ENCODE measurements at places on chromosomes 4 and X.
A peak's percentile ranks its signal among the peaks of the same experiment; 100 is the strongest.

DNA sequence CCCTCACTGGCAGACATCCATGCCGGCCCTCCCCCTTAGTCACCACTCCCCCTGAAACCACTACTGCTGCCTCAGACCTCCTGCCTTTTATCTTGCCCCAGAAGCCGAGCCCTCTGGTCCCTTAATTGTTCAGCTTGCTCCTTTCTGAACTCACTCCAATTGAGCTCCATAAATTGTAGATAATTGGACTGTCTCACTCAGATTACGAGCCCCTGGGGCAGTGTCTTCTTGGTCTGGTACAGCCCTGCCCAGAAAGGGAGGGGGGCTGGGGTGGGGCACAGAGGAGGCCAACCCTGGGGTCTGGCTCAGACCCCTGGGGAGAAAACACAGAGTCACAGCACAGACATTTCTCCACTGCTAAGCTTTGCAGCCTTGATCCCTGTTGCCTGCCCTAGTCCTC lies 39.4 kb downstream of the NALF2 start:
- H3K4me3 ChIP-seq = no peak overlapping the region
- H3K36me3 ChIP-seq = no peaks in the 10 kb centered on the region
- H3K4me1 ChIP-seq = peaks cover 16% of the 10 kb centered on the region
- H3K27me3 ChIP-seq = no peaks in the 10 kb centered on the region
- H3K27ac ChIP-seq = no peak overlapping the region

GRCh38 chr4:86595426-86595805 lies 1.3 kb downstream of the PTPN13 start:
- no peak overlapping the region for H3K4me3 ChIP-seq
- no peaks in the 10 kb centered on the region for H3K36me3 ChIP-seq
- H3K4me1 ChIP-seq = peaks cover 20% of the 10 kb centered on the region
- peaks cover 23% of the 10 kb centered on the region for H3K27me3 ChIP-seq
- H3K27ac ChIP-seq = no peak overlapping the region

- H3K4me1 ChIP-seq = no peaks in the 10 kb centered on the region
- H3K27ac ChIP-seq = no peak overlapping the region
- no peak overlapping the region for H3K4me3 ChIP-seq
- DNase-seq = no peak
- H3K36me3 ChIP-seq = no peaks in the 10 kb centered on the region
Measured at GRCh38 chrX:153704021-153704526, 16.3 kb downstream of the SLC6A8 start.

- H3K27ac ChIP-seq = no peak overlapping the region
- H3K36me3 ChIP-seq = no peaks in the 10 kb centered on the region
- H3K4me1 ChIP-seq = no peaks in the 10 kb centered on the region
- H3K27me3 ChIP-seq = no peaks in the 10 kb centered on the region
Measured at GRCh38 chr4:159685340-159686092, 582.6 kb downstream of the RAPGEF2 start.

GRCh38 chrX:1313788-1314187 lies 22.8 kb upstream of the IL3RA start:
- H3K27ac ChIP-seq = no peak overlapping the region
- no peaks in the 10 kb centered on the region for H3K36me3 ChIP-seq
- DNase-seq = no peak
- H3K4me1 ChIP-seq = no peaks in the 10 kb centered on the region
- no peaks in the 10 kb centered on the region for H3K27me3 ChIP-seq

GRCh38 chr4:101279377-101279871 lies 67.9 kb downstream of the PPP3CA start:
- H3K36me3 ChIP-seq = no peaks in the 10 kb centered on the region
- H3K4me3 ChIP-seq = no peak overlapping the region
- H3K27ac ChIP-seq = peak overlapping the region; percentile 49
- peaks cover 44% of the 10 kb centered on the region for H3K4me1 ChIP-seq

DNA sequence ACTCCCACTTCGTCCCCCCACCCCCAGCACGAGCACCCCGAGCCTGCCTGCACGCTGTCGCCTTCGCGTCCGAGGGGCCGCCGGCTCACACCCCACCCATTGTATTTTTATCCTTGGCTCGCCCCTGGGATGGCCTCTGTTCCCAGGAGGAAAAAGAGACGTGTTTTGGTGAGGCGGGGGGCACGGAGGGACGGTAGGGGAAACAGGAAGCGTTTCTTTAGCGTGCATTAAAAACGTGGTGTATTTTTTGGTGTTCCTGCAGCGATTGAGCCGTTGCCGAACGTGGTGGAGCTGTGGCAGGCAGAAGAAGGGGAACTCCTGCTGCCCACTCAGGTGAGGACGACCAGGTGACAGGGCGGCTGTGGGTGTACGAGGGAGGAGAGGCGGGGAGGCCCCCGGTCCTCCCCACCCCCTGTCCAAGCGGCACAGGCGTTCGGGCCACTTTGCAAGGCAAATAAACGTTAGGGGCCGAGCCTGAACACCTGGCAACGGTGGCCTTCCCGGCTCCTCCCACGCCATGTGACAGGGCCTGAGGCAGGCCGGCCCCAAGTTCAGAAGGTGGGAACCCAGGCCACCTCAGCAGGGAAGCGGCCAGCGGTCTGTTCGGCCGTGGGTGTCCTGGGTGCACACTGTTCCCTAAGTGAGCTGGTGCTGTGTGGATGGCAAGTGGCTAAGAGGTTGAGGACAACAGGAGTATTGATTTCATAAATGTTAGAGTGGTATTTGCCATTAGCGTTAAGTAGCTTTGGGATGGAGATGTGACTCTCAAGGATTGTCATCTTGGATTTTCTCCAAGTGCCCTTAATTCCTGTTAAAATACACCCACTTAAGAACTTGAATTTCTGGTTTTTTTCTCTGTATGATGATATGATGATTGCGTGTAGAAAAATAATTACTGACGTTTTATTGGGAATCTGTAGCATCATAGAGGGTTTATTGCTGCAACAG lies 1.1 kb downstream of the TMEM131L start:
- peaks cover 46% of the 10 kb centered on the region for H3K4me1 ChIP-seq
- H3K27me3 ChIP-seq = no peaks in the 10 kb centered on the region
- peaks cover 11% of the 10 kb centered on the region for H3K36me3 ChIP-seq
- peak; percentile 97 for DNase-seq

DNA sequence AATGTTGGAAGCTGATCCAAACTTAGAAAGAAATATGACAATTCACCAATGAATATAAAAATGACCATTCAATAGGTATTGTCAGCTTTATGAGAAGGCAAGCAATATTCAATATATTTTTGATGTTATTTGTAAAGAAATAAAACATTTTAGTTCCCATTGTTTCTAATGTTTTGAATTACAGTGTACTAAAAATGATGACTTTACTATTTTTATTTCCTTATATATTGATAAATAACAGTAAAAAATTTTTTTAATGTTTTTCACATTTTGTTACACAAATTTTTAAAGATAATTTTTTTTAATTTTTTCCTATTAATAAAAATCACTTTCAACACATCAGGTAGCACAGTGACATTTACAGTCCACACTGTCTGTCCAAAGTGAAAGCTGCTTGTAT lies 565.5 kb upstream of the FAM241A start:
- H3K27ac ChIP-seq = no peak overlapping the region
- H3K27me3 ChIP-seq = no peaks in the 10 kb centered on the region
- DNase-seq = no peak
- H3K4me1 ChIP-seq = no peaks in the 10 kb centered on the region
- H3K4me3 ChIP-seq = no peak overlapping the region

- H3K36me3 ChIP-seq = no peaks in the 10 kb centered on the region
- H3K27me3 ChIP-seq = no peaks in the 10 kb centered on the region
- no peak for DNase-seq
- no peak overlapping the region for H3K4me3 ChIP-seq
- no peak overlapping the region for H3K27ac ChIP-seq
Measured at GRCh38 chr4:102623622-102624021, 122.5 kb downstream of the NFKB1 start.

DNA sequence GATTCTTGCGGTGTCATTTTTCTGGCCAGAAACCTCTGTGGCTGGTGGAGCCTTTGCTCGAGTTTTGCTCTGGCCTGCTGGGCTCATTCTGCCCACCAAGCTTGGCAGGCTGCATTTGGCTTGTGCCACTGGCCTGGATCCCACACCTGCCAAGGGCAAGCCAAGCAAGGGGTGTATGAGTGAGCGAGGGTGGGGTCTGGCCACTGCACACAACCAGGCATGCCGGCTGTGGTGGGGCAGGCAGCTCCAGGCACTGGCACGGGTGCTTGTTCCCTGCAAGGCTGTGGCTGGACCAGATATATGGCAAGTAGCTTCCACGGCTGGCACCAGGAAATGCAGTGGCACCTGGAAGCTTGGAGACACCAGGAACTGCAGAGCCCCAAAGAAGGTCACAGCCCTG lies 68.6 kb upstream of the PPP3CA start:
- no peak for DNase-seq
- H3K27ac ChIP-seq = no peak overlapping the region
- peaks cover 24% of the 10 kb centered on the region for H3K4me1 ChIP-seq
- H3K27me3 ChIP-seq = no peaks in the 10 kb centered on the region

- H3K4me1 ChIP-seq = peaks cover 4% of the 10 kb centered on the region
- H3K4me3 ChIP-seq = no peak overlapping the region
- no peak overlapping the region for H3K27ac ChIP-seq
- DNase-seq = no peak
- no peaks in the 10 kb centered on the region for H3K27me3 ChIP-seq
Measured at GRCh38 chrX:9647431-9647830, 118.2 kb downstream of the GPR143 start.

GRCh38 chr4:518569-519083 lies 19.6 kb downstream of the PIGG start:
- no peaks in the 10 kb centered on the region for H3K4me1 ChIP-seq
- H3K27me3 ChIP-seq = no peaks in the 10 kb centered on the region
- H3K4me3 ChIP-seq = no peak overlapping the region
- no peak overlapping the region for H3K27ac ChIP-seq
- no peak for DNase-seq
- H3K36me3 ChIP-seq = peaks cover 10% of the 10 kb centered on the region

GRCh38 chr4:185774845-185775680 lies 36.9 kb downstream of the SORBS2 start:
- H3K27ac ChIP-seq = no peak overlapping the region
- H3K4me1 ChIP-seq = no peaks in the 10 kb centered on the region
- no peak for DNase-seq
- H3K27me3 ChIP-seq = no peaks in the 10 kb centered on the region

- H3K27ac ChIP-seq = no peak overlapping the region
- H3K4me3 ChIP-seq = no peak overlapping the region
- H3K36me3 ChIP-seq = no peaks in the 10 kb centered on the region
- no peaks in the 10 kb centered on the region for H3K27me3 ChIP-seq
- DNase-seq = no peak
Measured at GRCh38 chr4:3312362-3312761, 19.5 kb downstream of the RGS12 start.

DNA sequence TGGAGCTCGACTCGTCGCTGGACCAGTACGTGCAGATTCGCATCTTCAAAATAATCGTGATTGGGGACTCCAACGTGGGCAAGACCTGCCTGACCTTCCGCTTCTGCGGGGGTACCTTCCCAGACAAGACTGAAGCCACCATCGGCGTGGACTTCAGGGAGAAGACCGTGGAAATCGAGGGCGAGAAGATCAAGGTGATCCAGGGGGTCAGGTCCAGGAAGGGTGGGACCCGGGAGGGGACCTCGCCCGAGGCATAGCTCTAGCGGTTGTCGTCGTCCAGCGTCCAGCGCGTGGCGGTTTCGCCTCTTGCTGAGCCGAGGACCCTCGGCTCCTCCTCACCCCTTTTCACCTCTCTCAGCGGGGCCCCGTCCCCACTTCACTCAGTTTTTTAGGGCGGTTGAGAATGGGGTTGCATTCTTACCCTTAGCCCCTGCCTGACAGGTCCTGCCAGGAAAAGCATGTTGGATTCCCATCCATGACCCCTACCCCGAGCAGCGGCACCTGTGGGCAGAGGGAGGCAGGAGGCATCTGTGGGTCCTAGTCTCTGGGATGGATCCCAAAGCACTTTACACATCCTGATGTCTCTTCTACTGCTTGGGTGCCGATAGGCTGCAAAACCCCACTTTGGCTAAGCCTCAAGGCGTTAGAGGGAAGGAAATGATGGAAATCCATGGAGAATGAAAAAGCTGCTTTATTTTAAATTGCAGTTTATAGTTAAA lies 524 bp downstream of the RAB33A start:
- peak; percentile 5 for DNase-seq
- H3K27me3 ChIP-seq = no peaks in the 10 kb centered on the region
- H3K36me3 ChIP-seq = no peaks in the 10 kb centered on the region
- H3K4me1 ChIP-seq = peaks cover 30% of the 10 kb centered on the region

GRCh38 chr4:146110871-146111485 lies 64.5 kb upstream of the LSM6 start:
- peak; percentile 52 for DNase-seq
- H3K4me1 ChIP-seq = peaks cover 31% of the 10 kb centered on the region
- H3K27me3 ChIP-seq = no peaks in the 10 kb centered on the region
- no peaks in the 10 kb centered on the region for H3K36me3 ChIP-seq
- no peak overlapping the region for H3K4me3 ChIP-seq

DNA sequence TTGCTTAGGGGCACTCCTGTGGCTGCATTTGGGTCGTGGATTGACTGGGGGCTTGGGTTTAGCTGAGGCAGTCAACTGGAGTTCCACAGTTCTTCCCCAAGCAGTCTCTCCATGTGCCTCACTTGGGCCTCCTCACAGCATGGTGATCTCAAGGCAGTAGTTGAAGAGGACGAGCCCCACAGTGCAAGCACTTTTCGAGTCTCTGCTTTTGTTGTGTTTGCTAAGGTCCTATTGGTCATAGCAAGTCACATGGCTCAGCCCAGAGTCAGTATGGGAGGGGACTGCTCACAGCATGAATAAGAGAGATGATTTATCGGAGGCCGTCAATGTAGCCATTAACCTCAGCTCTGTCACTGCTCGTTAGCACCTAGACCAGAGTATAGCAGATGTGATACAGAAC lies 29.7 kb downstream of the BMX start:
- no peaks in the 10 kb centered on the region for H3K4me1 ChIP-seq
- no peaks in the 10 kb centered on the region for H3K36me3 ChIP-seq
- DNase-seq = no peak
- no peak overlapping the region for H3K27ac ChIP-seq
- H3K4me3 ChIP-seq = no peak overlapping the region

DNA sequence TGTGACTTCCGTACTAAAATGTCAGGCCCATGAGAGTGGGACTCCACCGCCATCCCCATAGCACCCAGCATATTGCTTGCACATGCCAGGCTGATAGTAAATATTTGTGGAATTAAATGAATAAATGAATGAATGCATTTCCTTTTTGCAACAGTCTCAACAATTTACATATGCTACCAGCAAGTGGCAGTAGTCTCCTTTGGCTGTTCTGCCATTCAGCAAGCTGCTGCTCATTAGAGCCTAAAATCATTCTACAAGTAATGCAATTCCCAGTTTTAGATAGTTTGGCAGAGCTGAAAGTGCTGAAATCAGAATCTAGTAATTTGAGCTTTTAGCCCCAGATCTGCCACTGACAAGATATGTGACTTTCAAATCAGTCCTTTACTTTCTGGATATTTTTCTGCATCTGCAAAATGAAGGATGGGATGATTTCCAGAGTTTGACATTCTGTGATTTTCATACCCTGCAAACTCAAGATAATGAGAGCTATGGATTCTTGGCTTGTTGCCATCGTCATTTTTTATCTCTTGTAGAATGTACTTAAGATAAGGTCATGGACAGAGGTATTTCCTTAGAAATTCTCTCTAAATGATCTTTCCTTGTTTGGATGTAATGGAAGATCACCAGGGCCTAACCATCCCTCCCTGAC lies 35.7 kb upstream of the INTS6L start:
- peak; percentile 52 for DNase-seq
- no peaks in the 10 kb centered on the region for H3K36me3 ChIP-seq
- no peaks in the 10 kb centered on the region for H3K27me3 ChIP-seq
- no peak overlapping the region for H3K27ac ChIP-seq
